Left lobe of liver (tissue), 2 donors: ENCODE measurements at places on chromosomes 12 and 14. TPM values are rescaled to one million over a fixed set of nuclear protein-coding genes. Genes with fewer than 3 reads are reported as not detected.

ACSS3 gene
- 47.4 TPM for total RNA-seq

SNW1 gene
- total RNA-seq, result 18.9 TPM

LTB4R2 gene
- total RNA-seq, result 6.9 TPM

HOXC4 gene
- 0.10 TPM for total RNA-seq

EPS8 gene
- 27.0 TPM for total RNA-seq

NELL2 gene
- total RNA-seq, result 0.78 TPM

EFS gene
- total RNA-seq, result 0.68 TPM

TCL1B gene
- not detected for total RNA-seq

GPR84 gene
- total RNA-seq, result not detected

NAB2 gene
- 12.9 TPM for total RNA-seq

KIF21A gene
- total RNA-seq, result 18.8 TPM

LHX5 gene
- not detected for total RNA-seq

PRIMA1 gene
- 0.30 TPM for total RNA-seq

CEBPE gene
- total RNA-seq, result not detected

LUM gene
- total RNA-seq, result 4.9 TPM

GPR162 gene
- 1.3 TPM for total RNA-seq

KRT74 gene
- total RNA-seq, result not detected

BIN2 gene
- total RNA-seq, result 2.7 TPM

GNB3 gene
- total RNA-seq, result 0.08 TPM

MUCL1 gene
- total RNA-seq, result not detected

PTHLH gene
- total RNA-seq, result 0.10 TPM

WSCD2 gene
- not detected for total RNA-seq

SFSWAP gene
- total RNA-seq, result 15.7 TPM

FOXN4 gene
- 0.10 TPM for total RNA-seq

SLC6A13 gene
- total RNA-seq, result 91.6 TPM

POMT2 gene
- total RNA-seq, result 15.7 TPM

ADAM20 gene
- 0.55 TPM for total RNA-seq

C1S gene
- 1,760 TPM for total RNA-seq

CLEC4E gene
- 0.63 TPM for total RNA-seq

OR2AP1 gene
- not detected for total RNA-seq

SLC41A2 gene
- total RNA-seq, result 93.1 TPM

NANOG gene
- 0.70 TPM for total RNA-seq

PRB2 gene
- not detected for total RNA-seq

NOS1 gene
- total RNA-seq, result 0.08 TPM

MMP17 gene
- total RNA-seq, result 1.1 TPM

NABP2 gene
- 16.0 TPM for total RNA-seq

SLC7A7 gene
- total RNA-seq, result 6.1 TPM

LRTM2 gene
- total RNA-seq, result not detected

RIMKLB gene
- total RNA-seq, result 1.9 TPM

ESPL1 gene
- total RNA-seq, result 0.73 TPM

TOMM20L gene
- not detected for total RNA-seq

PRPH gene
- total RNA-seq, result not detected

PZP gene
- total RNA-seq, result 0.70 TPM

KCNJ8 gene
- 26.0 TPM for total RNA-seq

RNU4-1 gene
- 1,949 TPM for total RNA-seq

KRT6B gene
- not detected for total RNA-seq
